ENCODE measurements at places on chromosomes 12 and 14. TPM values are rescaled to one million over a fixed set of nuclear protein-coding genes. Genes with fewer than 3 reads are reported as not detected.

- DNase-seq: no peak
These were observed 24.5 kb downstream of the USP15 start for GRCh38 chr12:62284749-62285148.

DNA sequence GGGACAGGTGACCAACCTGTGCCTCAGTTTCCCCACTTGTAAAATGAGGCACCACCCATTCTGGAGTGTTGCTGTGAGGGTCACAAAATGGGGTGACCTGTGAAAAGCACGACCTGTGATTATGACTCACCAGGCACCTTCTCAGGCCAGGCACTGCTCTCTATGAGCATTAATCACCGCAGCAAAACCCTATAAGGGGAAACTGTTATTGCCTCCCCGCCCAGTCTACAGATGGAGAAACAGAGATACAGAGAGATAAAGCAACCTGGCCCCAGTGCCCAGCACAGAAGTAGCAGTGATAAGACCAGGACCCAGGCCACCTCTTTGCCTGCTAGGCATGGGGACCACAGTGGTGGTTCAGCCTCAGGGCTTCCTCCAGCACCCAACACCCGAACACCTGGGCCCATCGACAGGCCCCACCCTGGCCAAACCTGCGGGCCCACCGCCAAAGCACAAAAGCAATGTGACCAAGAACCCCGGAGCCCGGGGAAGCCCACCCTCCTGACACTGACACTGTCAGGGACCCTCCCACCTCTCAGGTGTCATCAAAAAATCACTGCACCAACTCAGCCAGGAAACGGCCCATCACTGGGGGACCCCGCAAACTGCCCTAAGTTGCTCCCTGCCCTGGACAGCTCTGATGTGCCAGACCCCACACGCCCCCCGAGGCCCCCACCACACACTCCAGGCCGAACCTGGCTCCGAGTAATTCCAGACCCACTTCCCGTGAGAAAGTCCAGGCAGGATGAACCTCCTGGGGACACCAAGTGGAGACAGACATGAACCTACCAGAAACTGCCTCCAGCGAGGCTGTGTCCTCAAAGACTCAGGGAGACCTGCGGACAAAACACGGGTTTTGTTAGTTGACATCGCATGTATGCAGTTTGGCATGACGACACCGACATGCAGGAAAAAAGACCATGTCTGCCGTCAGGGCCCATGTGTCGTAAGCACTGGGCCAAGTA, 32.4 kb downstream of the NCOR2 start:
- DNase-seq: no peak

- DNase-seq: no peak
These were observed 733.6 kb upstream of the TBX3 start for GRCh38 chr12:115417610-115418009.

DNA sequence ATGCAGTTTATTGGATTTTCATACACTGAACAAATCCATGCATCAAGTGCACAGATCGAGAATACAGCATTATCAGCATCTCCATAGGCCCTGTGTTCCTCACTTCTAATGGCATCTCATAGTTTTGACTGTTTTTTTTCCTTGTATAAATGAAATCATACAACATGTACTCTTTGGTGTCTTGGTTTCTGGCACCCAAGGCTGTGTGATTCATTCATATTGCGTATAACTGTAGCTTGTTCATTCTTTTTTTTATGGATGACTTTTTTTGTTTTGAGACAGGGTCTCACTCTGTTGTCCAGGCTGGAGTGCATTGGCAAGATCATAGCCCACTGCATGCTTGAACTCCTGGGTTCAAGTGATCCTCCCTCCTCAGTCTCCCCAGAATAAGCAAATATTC, 14.3 kb downstream of the RASSF8 start:
- DNase-seq: no peak

DNA sequence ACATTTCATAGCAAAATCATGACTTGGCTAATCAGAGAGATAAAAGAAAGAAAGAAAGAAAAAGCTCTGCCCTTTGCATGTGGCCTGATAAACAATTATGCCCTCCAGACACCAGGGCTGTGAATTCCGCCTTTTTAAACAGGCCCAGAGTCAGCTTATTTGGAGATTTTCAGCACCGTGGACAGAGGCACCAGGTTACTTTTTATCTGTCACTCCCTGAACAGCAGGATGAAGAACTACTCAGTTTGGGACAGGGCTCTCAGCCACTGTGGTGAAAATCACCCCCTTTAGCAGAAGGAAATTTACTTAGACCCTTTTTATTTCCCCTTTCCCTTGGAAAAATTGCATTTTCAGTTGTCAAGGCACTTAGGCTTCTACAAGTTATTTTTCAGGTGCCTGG, 359.9 kb downstream of the NRXN3 start:
- DNase-seq: no peak

DNA sequence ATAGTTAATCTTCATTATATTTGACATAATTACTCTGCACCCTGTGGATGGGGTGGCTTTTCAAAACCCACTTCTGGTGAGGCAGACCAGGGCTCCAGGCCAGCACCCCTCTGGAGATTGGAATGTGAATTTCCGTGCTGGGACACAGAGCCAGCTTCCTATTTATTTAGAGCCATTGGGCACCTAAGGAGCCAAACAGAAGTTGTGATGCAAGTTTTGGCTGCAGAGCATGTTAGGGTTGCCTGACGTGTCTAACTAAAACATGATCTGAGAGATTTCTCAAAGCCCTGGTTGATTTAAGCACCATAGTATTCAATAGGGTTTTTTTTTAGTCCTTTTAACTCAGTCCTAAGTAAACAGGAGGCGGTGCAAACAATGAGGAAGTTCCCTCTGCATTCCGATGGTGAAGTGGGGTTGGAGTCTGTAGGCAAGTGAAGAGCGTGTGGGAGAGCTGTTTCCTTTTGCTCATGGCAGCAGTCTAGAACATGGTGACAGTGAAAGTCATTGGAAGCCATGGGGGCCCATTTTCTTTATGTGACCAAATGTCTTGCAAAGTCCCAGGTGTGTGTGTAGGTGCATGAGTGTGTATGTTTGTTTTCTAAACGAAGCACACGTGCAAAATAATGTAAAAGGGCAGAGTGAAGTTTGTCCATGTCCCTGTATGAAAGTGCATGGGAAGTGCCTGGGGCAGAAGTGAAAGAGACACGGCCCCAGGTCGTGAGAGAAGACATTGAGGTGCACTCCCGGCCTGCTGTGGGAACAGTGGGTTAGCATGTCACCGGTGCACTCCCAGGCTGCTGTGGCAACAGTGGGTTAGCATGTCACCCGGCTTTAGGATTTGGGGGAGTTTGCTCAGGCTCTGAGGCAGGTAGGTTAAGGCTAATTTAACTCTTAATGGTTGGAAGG, 117.7 kb downstream of the PRKCH start:
- DNase-seq: peak; percentile 52

DNA sequence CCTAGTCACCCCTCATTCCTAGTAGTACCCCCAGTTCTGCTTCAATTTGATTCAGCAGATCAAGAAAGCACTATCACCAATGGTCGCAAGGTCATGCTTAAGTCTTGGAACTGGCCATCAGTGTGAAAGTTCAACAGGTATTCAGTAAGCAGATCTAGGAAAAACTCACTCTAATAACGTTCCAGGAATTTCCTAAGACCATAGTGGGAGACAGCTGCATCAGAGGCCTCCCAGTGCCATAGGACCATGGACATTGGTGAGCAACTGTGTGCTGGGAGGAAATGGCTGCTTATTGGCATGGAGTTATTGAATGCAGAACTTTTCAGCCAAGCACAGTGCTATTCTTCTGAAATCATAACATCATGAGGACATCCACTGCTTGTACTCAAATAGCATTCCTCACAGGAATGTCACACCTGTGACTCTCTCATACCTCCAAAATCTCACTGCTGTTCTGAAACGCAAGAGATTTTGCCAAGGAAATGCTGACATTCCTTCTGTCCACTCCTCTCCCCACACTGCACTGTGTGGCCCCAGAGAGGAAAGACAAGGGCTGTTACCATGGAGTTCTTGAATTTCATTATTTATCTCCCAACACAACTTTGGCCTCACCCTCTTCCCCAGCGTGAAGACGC, 30.9 kb upstream of the MDM2 start:
- DNase-seq: no peak

DNA sequence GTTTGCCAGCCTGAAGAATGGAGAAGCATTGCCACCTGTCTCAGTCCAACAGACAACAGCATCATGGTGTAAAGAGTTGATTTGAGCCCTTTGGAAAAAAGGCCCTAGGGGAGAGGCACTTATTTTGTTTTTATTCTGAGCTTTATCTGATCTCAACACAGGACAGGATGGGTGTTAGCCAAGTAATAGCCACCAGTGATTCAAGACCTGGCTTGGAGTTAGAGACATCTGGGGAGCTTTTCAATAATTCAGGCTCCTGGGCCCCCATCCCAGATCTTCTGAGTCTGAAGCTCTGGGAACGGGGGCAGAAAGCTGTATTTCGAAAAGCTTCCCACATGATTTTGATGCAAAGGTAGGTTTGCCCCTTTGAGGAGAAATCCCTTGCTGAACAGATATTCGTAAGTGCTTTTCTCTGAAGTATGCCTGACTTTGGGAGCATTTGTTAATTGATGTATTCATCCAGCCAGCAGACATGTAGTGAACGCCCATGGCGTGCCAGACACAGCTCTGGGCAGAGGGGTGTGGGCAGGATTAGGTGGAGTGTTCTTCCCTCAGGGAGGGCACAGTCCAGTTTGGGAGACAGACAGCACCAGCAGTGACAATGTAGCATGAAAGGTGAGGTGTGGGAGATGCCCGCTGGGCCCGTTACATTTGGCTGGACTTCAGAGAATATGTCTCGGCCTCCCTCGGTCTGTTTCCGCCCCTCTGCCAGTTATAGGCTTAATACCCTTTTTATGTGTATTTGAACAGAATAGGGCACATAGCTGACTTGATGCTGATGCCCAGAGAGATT, 72.5 kb downstream of the TSPAN9 start:
- DNase-seq: no peak

DNA sequence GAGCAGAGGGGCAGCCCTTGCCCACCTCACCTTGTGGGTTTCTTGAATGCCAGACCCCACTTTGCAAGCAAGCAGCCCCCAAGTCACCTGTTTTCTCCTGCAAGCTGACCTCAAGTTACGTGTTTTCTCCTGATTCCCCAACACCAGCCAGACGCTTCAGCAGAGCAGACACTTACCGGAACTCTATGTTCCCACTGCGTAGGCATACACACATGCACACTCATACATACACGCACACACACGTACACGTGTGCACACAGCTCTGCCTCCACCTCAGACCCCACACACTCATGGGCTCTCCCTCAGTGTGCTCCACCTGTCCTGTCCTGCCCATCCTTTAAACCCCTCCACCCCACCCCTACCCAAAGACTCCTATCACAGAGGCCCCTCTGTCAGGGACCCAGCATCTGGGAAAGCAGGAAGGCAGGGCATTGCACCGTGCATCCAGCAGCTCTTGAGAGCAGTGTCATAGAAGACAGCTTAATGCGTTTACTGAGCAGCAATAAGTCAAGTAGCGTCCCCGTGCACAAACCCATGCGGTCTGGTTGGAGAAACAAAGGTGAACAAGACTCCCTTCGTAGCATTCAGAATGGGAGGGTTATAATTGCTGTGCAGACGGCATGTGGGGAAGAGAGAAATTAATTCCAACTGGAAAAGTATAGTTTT, 44.4 kb downstream of the TMEM63C start:
- DNase-seq: no peak

DNA sequence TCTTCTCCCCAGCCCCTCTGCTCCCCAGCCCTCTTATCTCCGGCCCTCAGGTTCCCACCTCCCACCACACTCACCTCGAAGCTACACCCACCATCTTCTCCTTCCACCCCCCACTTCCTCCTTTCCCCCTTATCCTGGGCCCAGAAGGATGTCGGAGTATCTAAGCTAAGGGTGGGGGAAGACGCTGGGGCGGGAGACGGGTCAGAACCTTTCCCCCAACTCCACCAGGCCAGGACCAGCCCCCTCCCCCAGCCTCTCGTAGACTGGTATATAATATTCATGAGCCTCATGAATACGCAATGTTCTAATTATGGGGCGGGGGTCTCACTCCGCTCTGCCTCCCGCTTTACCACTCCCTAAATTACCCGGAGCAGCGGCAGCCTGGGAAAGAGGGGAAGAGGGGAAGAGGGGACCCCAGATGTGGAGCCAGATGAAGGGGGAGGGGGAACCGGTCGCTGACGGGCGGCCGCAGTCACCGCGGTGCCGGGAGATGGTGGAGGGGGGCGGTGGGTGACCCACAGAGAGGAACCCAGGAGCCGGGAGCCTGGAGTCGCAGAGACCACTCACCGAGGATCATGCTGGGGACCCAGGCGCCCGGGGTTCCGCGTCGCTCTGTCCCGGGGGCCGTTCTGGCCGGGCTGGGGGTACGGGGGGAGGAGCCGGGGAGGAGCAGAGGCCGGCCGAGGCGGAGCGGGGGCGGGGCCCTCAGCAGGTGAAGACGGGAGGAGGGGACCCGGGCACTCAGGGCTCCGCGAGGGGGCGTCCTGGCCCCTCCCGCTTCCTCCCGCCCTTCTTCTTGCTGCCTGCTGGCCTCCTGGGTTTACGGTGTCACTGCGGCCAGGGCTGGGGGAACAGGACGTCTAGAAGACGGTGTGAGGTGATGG, 6.4 kb upstream of the ZNF385A start:
- DNase-seq: no peak

DNA sequence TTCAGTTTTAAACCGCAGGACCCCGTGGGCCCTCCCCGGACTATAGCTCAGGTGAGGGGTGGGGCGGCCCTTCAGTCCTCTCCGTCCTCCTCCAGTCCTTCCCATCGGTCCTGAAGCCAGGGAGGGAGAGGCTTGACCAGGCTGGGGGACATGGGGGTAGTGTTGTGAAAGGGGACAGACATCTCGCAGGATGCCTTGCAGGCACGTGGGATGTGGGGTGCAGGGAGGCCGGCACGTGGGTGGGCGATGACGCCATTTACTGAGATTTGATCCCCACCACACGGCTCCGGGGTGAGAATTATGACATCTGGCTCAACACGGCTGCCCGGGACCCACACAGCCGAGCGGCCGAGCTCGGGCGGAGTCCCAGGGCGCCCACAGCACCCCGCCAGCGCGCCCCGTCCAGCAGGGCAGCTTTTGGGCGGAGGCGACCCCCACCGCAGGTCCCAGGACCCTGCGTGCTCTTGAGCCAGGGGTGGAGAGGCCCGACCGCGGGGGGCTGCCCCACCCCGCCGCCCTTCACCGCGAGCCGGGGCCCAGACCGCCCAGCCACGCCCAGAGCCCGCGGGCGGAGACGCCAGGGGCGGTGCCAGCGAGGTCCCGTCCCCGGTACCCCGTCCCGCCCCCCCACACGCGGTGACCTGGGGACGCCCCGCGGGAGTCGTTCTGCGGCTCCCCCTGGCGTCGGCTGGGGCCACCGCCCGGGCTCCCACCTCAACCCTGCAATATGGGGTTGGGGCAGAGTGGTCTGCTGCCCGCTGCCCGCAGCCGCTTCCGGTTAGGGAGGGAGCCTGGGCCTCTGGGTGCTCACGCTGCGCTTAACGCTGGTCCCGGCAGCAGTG, 3.3 kb upstream of the EXOC3L4 start:
- DNase-seq: peak; percentile 24

The RNASE3 gene
- total RNA-seq: not detected

The INHBE gene
- 1.4 TPM for total RNA-seq

The FLVCR2 gene
- 0.85 TPM for total RNA-seq

The SDR9C7 gene
- total RNA-seq: not detected

The CLEC4E gene
- not detected for total RNA-seq

Data from HT1080 (cell line).